ENCODE measurements at places on chromosomes 4 and X.

DNA sequence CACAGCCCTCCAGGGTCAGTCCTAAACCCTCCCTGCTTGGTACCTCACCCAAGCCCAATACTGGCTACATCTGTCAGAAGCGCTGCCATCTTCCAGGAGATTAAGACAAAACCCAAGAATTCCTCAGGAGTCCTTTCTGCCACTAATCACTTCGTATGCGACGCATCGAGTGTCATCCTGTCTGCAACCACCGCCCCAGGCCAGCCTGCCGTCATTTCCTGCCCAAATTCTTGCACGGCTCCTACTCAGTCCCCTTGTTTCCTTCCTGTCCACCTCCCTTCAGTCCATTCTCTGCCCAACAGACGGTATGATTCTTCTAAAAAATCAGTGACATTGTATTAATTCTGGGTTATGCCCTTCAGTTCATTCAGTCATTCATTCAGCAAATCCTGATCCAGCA is 113.6 kb downstream of the NFKB1 start:
- no peak for DNase-seq

DNA sequence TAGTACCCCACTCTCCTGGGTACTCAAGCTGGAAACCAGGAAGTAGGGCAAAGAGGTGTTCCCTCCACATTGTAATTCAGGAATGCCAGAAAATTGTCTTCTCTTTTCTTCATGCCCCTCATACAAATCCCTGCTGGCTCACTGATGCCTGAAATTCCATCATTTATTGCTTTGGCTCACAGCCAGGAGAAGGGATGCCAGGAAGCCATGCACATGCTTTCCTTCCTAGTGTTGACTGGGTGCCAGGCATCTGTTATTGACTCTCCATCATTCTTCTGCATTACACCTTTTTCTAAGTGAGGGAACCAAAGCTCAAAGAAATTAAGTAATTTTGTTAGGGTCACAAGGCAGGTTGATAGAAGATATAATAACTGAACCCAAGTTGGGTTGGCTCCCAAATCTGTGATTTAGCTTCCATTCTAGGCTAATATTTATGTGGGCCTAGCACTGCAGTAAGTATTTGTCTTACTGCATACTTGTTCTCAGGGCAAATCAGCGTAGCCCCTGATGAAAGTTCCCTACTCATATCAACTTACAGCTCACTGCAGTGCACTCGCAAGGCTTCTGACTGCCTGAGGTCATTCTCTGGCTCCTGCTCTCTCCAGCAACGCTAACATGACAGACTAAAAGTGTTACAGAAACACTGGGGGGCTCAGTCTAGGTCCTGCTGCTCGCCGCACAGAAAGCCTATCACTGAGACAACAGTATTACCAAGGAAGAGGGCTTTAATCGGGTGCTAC is 89.0 kb downstream of the TRAPPC11 start:
- DNase-seq, result no peak

DNA sequence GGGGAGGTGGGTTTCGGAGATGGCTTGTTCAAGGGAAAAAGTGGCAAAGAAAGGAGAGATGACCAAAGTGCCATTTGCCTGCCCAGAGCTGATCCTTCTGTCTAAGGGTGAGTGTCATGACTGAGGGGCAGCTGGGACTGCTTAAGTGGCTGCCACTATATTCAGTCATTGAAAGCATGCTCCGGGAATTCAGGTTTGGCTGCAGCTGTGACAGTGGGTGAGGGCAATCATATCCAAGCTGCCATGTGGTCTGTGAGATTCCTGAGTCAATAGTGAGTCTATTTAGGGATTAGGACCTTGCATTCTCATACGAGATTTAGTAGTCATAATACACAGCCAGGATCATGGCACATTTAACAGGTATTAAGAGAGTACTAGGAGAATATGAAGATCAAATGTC is 138.8 kb upstream of the BANK1 start:
- DNase-seq, result no peak

DNA sequence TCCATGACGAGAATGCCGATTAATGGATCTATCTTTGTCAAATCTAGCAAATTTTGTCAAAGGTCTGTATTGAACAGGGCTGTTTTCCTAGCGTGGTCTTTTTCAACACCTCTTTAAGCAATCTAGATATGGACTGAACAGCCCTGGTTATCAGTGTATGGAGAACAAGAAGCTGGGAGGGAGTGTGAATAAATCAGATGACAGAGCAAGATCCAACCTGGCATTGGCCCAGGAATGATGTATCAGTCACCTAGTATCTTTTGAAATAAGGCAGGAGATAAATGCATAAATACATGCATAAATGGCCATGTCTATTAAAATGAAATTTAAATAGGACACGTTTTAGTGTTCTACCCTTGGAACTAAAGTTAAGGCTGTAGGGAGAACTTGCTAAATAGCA is 15.7 kb upstream of the AP1S2 start:
- no peak for DNase-seq

GRCh38 chr4:85298037-85298436 is 176.9 kb upstream of the ARHGAP24 start:
- peak; percentile 2 for DNase-seq

DNA sequence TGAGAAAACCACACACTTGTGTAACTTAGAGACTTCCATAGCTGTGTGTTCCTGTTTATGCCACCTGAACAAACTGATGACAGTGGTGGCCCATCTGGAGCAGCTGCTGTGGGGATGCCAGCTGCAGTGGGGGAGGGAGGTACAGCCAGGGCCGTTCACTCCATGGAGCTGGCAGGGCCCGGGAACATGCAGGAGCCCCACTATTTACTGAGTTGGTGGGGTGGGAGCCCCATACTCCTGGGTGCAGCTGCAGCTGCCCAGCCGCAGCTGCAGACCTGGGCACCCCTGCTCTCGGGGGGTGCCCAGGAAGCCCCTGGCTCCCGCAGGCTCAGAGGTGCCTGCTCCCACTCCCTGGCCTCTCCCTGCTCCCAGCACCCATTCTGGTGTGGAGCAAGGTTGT is 398.6 kb upstream of the RASGEF1B start:
- DNase-seq, result no peak

GRCh38 chrX:154396973-154397887 is 947 bp upstream of the RPL10 start:
- peak; percentile 62 for DNase-seq

DNA sequence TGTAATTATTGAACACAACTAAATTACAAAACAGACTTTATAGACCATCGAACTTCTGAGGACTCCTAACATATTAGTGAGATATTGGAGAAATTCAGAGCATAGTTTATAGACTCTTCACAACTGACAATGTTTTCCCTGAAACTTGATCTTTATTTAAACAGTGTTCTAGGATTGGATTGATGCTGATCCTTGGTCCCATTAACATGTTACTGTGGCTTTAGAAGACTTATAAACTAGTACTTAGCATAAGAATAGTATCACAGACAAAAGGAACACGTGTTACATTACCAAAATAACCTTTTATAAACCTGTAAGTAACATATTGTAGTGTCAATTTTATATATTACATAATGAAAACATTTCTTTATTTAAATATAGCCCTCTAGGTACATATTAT is 689.6 kb downstream of the CCSER1 start:
- no peak for DNase-seq

DNA sequence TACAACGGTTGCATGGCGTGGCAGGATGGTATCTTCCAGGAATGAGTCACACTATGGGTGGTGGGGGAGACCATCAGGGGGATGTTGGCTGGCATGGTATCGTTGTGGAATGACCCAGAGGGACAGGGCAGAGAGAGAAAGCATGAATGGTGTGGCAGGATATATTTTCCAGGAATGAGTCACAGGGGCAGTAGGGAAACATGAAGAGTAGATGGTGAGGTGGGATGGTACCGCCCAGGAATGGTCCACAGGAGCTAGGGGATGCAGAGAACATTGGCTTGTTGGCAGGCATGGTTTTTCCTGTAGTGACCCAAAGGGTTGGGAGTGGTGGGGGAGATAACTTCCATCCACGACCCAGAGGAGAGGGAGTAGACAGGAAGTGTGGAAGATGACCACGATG is 62.4 kb downstream of the MAOA start:
- DNase-seq, result no peak

DNA sequence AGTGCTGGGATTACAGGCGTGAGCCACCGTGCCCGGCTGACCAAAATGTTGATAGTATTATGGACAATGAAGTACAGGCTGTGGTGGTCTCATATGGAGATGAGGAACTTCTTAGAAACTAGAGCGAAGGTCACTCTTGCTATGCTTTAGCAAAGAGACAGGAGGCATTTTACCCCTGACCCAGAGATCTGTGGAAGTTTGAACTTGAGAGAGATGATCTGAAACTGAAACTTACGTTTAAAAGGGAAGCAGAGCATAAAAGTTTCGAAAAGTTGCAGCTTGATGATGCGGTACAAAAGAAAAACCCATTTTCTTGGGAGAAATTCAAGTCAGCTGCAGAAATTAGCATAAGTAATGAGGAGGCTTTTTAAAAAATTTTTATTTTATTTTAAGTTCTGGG is 8.5 kb upstream of the CTAG2 start:
- no peak for DNase-seq

DNA sequence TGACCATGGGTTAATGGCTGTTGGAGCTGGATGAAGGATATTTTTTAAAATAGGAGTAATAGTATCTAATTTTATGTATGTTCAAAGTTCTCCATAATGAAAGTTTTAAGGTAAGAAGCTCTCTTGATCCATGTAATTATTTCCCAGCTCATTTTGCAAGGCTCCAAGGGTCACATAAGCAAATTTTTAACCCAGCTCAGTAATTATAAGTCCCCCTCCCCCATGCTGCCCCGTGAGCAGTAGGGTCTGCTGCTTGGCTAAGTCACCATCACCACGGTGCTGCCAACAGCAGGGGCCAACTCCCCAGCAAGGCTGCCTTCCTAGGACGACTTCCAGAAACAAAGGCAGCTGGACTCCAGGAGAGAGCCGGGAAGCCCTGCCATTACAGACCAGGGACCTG is 340.0 kb downstream of the FBXW7 start:
- DNase-seq, result no peak

DNA sequence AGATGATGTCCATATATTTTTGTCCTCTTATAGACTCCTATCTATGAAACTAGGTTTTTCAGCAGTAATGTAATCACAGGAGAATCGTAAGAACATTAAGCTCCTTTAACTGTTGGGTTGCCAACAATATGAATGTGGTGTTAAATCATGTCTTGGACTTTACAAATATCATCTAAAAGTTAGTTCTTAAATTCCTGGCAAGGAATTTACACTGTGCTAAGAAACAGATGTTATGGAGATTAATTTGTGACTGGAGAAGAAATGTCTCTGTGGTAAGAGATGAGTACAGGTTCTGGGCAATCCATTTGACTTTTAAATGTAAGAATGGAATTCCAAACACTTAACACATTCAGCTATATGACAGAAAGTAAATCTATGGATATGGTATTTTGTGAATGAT is 34.6 kb downstream of the CNKSR2 start:
- peak; percentile 61 for DNase-seq

DNA sequence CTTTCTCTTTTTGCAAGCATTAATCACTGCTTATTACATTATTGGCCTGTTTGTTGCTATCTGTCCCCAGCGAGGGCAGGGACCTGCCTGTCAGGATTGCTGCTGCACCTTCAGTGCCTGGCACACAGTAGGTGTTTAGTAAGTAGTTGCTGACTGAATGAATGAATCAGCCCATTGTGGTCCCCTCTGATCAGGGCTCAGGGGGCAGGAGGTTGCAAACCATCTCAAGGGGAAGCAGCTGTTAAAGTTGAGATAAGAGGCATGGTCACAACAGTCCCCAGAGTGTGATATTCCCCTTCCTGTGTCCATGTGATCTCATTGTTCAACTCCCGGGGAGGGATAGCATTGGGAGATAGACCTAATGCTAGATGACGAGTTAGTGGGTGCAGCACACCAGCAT is 85.4 kb downstream of the WFS1 start:
- no peak for DNase-seq

DNA sequence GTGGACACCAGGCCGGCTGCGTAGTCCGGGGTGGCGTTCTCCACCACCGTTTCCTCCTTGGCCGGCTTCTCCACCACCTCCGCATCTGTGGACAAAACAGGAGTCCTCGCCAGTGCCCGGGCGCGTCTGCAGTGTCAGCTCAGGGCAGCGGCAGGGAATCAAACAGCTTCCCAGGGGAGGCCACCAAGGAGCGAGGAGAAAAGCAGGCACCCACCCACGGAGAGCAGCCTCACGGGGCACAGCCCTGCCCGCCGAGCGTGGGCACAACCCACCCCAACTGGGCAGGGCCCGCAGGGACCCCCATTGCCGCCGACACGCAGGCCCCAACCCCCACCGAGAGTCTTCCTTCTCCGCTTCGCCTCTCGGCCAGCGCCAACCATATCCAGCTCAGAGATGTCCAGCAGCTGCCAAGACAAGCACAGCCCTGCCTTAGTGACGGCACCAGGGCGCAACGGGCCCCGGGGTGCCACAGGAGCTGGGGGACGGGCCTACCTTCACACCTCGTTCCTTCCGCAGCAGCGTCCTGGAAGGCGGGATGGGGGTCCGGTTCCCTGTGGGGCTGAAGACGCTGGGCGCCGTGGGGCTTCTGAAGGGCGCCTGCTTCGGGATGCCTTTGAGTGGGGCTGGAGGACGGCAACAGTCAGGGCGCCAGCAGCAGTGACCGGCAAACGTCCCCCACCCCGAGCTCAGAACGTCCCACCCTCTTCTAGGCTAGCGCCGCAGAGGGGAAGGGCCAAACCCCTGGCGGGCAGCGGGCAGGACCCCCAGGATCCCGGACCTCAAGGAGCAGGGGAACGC is 22.8 kb downstream of the NELFA start:
- DNase-seq, result no peak

DNA sequence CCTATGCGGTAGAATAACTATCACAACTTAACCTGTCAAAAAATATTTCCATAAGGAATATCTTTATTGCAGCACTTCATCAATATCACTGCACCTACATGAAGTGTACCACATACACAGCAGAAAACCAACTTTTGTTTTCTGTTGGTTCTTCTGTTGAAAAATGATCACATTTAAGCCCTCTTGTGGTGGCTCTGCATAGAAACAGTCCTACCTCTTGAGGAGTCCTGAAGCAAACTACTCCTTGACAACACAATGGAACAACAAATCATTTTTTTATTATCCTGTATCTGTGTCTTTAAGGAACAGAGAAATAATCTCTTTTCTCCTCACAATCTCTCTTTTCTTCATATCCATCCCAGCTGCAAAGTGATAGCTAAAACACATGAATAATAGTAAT is 39.8 kb upstream of the ATOH1 start:
- DNase-seq, result no peak

DNA sequence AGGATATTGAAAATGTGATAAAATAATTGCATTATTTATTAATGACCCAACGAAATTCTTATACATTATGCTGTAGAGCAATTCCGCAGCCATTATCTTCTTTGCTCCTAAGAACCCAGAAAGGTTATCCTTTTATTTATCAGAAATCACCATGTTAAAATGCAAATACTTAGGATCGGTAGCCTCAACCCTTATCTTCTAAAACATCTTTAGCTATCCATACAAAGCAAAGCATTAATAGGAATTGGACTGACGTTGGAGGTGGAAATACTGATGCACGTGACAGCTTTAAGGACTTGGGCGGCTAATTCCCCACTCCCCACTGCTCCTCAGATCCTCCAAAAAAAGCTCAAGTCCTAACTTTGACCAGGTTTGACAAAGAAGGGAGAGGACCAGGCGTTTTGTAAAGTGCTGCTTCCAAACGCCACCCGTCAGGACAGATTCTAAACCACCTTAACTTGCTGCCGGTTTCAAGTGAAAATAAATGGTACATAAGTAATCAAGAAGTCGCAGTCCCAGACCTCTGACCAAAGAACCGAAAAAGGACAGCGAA is 539 bp upstream of the SPCS3 start:
- no peak for DNase-seq

Measured in fibroblast of skin of abdomen (primary cell).